ENCODE measurements at places on chromosomes 12 and 14. TPM values are rescaled to one million over a fixed set of nuclear protein-coding genes. Genes with fewer than 3 reads are reported as not detected.

Gene RPAP3
- 39.8 TPM for total RNA-seq

Gene MGP
- not detected for total RNA-seq

Gene PTHLH
- 0.93 TPM for total RNA-seq

Gene AICDA
- not detected for total RNA-seq

Gene KRT73
- not detected for total RNA-seq

Gene SCNN1A
- total RNA-seq = 23.1 TPM

Gene HCAR1
- total RNA-seq = 0.62 TPM

Gene KCNH5
- 3.1 TPM for total RNA-seq

Gene PKP2
- 103 TPM for total RNA-seq

Gene PTPRQ
- 0.19 TPM for total RNA-seq

Gene ADAM21
- total RNA-seq = 0.12 TPM

Gene SOX5
- total RNA-seq = 49.1 TPM

Gene KRT71
- not detected for total RNA-seq

Gene SLC6A15
- total RNA-seq = 0.57 TPM

Gene GAS2L3
- total RNA-seq = 55.1 TPM

Gene TAS2R30
- 5.6 TPM for total RNA-seq

Gene ETFBKMT
- 3.7 TPM for total RNA-seq

Gene RNF212B
- not detected for total RNA-seq

Gene RASSF8
- 36.9 TPM for total RNA-seq

Gene DBX2
- total RNA-seq = not detected

Gene C12orf54
- total RNA-seq = not detected

Gene RNASE3
- not detected for total RNA-seq

Gene FAM222A
- 11.6 TPM for total RNA-seq

Gene NXPH4
- total RNA-seq = 2.0 TPM

Gene HSPB8
- total RNA-seq = 38.7 TPM

Gene IGF1
- total RNA-seq = 0.57 TPM

Gene MYH6
- 0.04 TPM for total RNA-seq

Gene CHD8
- total RNA-seq = 147 TPM

Gene SDS
- total RNA-seq = not detected

All from progenitor cell of endocrine pancreas (in vitro differentiated cells).